ENCODE measurements at places on chromosomes 11 and 22.

DNA sequence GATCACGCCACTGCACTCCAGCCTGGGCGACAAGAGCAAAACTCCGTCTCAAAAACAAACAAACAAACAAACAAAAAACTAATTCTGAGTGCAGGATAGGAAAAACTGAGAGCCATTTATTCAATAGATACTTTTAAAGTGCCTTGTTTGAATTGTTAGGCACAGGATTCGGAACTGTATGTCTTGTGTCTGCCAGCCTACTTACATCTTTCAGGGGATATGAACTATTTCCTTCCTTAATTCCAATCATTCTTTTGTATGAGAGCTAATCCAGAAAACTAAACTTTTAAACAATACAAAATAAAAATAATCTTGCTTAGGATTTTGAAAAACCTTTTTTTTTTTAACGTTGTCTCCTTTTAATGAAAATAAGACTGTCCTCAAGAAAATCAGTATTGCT is 12.6 kb downstream of the UVRAG start:
- no peak for DNase-seq

GRCh38 chr11:32905028-32905667 is 12.5 kb downstream of the QSER1 start:
- DNase-seq, result no peak

DNA sequence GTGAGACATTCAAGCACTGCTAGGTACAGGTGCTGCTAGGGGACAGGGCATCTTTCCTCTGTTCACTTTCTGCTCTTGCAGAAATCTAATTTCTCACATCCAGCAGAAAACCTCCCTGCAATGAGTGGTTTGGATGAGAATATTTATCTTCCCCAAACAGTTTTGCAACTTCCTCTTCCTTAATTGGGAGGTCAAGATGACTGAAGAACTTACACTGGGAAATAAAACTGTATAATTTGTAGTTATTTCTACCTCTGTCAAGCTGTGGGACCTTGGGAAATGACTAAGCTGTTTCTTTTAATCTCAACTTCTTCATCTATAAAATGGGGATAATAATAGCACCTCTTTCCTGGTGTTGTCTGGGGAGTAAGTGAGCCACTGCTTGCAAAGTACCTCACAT is 69.8 kb downstream of the PRR5L start:
- DNase-seq, result no peak

GRCh38 chr11:126538071-126538470 is 182.6 kb downstream of the ST3GAL4 start:
- DNase-seq, result no peak

DNA sequence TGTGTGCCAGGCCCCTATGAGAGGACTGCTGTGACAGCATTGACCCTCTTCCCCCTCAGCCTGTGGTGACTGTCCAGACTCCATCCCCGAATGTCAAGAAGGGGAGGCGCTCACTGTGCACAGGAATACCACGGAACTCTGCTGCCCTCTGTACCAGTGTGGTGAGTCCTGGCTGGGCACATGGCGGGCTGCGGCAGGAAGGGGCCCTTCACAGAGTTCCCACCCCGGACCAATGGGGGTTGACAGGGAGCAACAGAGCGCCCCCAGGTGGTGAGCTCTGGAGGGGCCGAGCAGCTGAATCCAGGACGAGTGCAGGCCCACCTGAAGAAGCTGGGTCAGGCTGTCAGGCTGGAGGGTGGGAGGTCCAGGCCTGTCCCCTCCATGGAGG is 83.8 kb upstream of the MYOD1 start:
- no peak for DNase-seq

GRCh38 chr11:87575088-87575487 is 537.4 kb downstream of the TMEM135 start:
- DNase-seq, result no peak

DNA sequence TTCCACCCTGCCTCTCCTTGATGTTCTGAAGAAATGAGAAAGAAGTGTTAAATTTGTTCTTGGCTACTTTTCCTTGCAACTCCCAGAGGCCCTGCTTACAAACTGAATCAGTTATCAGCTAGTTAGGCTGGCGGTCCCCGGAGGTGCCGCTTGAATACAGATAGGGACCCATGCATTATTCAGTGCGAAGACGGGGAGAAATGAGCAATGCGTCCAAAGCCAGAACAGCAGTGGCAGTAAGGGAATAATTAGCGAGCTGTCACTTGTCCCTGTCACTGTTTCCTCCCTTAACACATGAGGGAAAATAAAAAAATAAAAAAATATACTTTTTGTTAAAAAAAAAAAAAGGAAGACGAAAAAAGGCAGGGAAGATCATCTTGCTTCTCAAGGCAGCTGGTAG is 528.1 kb downstream of the MN1 start:
- DNase-seq, result no peak

- no peak for DNase-seq
Measured at GRCh38 chr11:31903225-31904074, 92.3 kb upstream of the PAX6 start.

- DNase-seq, result no peak
Measured at GRCh38 chr22:50300620-50301257, 6.7 kb downstream of the PLXNB2 start.

GRCh38 chr11:67310246-67311050 is 7.1 kb downstream of the SSH3 start:
- DNase-seq, result no peak

GRCh38 chr11:8070417-8071115 is 10.4 kb upstream of the TUB start:
- no peak for DNase-seq

GRCh38 chr22:22810018-22810427 is 77.6 kb upstream of the IGLL5 start:
- no peak for DNase-seq

DNA sequence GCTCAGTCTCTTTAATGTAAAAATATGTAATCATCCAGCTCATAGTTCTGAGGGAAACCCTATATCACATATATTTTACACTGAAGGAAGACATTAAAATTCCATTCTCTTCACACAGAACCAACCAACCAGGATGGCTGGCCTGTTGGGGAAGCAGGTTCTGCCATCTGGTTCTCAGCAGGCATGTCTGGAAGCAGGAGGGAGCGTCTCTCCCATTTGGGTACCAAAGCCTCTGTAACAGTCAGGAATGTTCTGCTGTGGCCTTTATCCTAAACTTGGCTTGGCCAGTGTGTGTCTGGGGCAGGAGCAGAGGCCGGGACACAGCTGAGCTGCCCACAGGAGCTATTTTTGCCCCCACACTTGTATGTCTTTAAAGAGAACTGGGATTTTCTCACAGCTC is 29.2 kb downstream of the SGSM3 start:
- DNase-seq, result no peak

GRCh38 chr11:117177534-117178209 is 871 bp upstream of the SIDT2 start:
- DNase-seq, result no peak

DNA sequence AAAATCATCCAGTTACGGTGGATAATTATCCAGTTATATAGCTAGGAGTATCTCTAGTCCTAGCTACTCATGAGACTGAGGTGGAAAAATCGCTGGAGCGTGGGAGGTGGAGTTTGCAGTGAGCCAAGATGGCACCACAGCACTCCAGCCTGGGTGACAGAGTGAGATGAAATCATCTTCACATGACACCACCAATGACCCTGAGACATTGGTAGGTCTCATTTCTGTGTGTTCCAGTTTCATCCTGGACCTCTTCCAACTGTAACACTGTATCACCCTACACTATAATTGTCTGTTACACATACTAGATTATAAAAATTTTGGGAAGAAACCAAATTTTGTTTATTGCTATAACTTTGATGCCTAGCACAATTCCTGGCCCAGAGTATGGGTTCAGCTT is 446.8 kb downstream of the TMEM135 start:
- DNase-seq, result no peak

DNA sequence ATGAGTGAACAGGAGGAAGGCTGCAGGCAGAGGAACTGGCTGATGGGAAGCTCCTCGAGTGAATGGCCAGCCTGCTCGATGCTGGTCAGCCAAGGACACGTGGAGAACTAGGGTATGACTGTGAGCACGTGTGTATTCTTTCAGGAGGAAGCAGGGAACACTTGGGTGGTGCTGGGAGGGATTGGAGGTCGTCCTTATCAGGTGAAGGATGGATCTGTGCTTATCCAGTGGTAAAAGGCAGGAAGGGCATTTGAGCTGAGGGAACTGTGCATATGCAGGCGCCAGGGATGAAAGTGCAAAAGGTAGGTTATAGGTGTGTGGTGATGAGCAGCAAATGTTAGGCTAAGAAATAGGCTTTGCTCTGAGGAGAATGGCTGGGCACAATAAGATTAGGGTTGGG is 9.7 kb upstream of the SLCO2B1 start:
- DNase-seq, result no peak

GRCh38 chr22:30979932-30980331 is 10.9 kb downstream of the TUG1 start:
- no peak for DNase-seq

- no peak for DNase-seq
Measured at GRCh38 chr11:69963533-69964246, 114.4 kb upstream of the ANO1 start.

GRCh38 chr11:92964471-92964870 is 5.0 kb upstream of the MTNR1B start:
- DNase-seq, result no peak

- DNase-seq, result no peak
Measured at GRCh38 chr22:38839686-38840085, 4.1 kb downstream of the NPTXR start.

GRCh38 chr22:30249049-30250038 is 2.8 kb upstream of the LIF start:
- DNase-seq, result no peak

GRCh38 chr11:17702876-17703275 is 16.5 kb upstream of the MYOD1 start:
- DNase-seq, result no peak

DNA sequence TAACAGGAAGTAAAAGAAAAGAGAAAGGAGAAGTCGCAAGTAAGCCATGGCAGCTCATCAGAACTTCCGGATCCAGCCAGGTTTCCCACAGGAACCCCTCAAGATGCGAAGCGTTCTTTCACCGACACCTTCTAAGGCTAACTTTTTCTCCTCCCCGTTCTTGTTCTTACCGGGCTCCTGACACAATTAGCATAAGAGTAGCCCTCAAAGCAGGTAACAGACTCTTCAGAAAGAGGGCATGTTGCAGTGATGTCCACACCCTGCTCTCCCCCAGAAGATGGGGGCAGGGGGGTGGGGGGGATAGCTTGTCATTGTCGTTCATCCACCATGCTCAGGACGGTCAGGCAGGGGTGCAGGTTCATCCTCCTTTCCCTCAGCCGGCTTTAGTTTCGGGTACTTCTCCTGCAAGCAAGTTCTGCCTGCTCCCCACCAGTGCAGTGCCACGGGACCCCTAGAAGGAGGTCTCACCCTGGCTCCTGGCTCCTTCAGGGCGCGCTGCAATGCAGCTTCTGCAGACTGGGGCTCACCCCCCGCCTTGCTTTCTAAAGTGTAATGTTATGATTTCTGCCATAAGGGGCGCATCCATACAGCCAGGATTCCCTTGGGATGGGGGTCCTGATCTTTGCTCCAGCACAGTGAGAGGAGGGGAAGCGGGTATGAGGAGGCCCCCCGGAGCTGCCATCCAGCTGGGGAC is 2.3 kb downstream of the OPCML start:
- no peak for DNase-seq

DNA sequence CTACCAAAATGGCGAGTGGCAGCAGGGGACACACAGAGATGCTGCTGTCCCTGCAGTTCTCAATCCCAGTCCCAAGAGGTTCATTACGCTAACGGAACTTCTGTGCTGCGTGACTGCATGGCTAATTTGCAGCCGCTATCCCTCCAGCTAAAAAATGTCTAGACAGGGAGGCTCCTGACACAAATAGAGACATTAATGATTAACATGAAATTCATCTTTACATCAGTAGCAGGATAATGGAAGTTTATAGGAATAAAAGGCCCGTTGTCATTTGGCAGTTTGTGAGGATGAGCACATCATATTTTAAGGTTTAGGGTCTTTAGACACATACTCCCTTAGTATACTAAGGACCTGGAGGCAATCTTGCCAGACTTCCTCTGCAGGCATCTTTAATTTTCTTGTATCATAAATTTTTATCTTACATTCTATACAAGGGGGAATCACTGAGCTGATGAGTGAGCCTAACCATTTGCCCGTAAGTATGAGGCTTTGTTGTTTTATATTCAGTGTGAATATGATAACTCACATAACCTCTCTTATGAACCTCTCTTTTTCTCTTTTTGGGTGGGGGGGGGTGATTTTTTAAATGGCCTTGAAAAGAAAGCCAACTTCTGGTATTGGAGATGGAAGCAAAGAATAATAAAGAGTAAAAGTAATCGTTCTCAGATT is 99.8 kb upstream of the OR9G4 start:
- DNase-seq, result no peak

DNA sequence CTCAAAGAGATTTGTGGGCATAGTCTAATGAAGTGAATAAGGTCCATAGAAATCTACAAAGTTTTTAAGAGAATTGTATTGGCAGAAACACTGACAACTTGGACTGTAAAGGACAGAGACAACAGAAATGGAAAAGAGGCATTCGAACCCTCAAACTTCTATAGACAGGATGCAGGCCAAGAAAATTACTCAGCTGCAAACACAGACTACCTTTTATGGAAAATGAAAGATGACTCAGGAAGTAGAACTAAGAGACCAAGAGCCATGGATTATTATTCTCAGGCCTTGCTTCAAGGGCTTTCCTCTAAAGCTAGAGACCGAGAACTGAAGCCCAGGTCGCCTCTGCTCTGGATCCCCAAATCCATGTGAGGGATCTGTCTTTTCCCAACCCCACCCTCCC is 3.8 kb upstream of the PELI3 start:
- no peak for DNase-seq

DNA sequence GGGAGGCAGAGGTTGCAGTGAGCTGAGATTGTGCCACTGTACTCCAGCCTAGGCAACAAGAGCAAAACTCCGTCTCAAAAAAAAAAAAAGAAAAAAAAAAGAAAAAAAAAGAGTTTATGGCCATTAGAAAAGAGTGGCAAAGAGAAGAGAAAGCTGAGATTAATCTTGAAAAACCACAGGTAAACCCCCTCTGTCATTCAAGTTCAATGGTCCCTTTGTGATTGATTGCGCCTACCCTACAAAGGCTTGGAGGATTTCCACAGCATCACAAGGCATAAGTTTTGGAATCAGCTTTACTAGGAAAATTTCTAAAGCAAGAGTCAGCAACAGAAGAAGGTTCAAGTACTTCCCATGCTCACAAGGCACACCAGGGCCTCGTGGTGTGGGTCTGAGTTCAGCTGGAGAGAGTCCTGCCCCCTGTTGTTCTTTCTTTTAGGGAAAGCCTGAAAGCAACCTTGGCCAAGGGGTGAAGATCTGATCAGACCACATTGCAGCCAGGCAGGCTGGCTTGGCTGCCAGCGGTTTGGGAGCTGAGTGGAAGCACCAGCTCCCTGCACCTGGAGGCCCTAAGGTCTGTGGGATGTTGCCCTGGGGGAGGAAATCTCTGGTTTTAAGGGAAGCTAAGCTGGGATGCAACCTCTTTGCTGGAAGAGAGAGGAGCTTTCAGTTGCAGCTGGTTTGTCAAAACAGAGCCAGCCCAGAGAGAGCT is 41.8 kb downstream of the SLN start:
- no peak for DNase-seq

DNA sequence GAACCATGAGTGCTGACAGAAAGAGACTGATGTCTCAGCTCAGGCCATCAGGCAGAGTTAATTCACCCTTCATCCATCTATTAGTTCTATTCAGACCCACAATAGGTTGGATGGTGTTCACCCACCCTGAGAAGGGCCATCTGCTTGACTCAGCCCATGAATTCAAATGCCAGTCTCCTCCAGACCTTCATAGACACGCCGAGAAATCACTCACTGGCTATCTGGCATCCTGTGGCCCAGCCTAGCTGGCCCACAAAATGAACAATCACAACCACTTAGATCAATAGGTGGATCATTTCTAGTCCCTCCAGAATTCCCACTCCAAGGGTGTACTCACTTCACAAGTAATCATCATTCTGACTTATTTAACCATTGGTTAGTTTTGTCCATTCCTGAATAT is 58.2 kb downstream of the MYEOV start:
- DNase-seq, result no peak

- no peak for DNase-seq
Measured at GRCh38 chr11:44675906-44676305, 50.9 kb upstream of the TSPAN18 start.

Measured in Panc1 (cell line).